ENCODE measurements at places on chromosomes 2 and 18. TPM values are rescaled to one million over a fixed set of nuclear protein-coding genes. Genes with fewer than 3 reads are reported as not detected.

The KIDINS220 gene
- 58.2 TPM for total RNA-seq

The TSHZ1 gene
- 1.3 TPM for total RNA-seq

The MGAT4A gene
- 6.0 TPM for total RNA-seq

The SMAD2 gene
- 76.6 TPM for total RNA-seq

The CROCC2 gene
- total RNA-seq, result 0.26 TPM

The STEAP3 gene
- 8.1 TPM for total RNA-seq

The CHRNG gene
- total RNA-seq, result not detected

The C2orf80 gene
- not detected for total RNA-seq

The SPC25 gene
- 0.13 TPM for total RNA-seq

The ALK gene
- not detected for total RNA-seq

The TMEM247 gene
- total RNA-seq, result not detected

The WDPCP gene
- total RNA-seq, result 3.2 TPM

The MPHOSPH10 gene
- total RNA-seq, result 11.4 TPM

The DSC2 gene
- total RNA-seq, result 49.0 TPM

The SUMO1 gene
- total RNA-seq, result 97.7 TPM

The LONRF2 gene
- total RNA-seq, result under 0.01 TPM

The LBX2 gene
- 0.77 TPM for total RNA-seq

The LCT gene
- total RNA-seq, result under 0.01 TPM

The PROM2 gene
- total RNA-seq, result 41.6 TPM

The AP1S3 gene
- total RNA-seq, result 59.5 TPM

The CYP1B1 gene
- total RNA-seq, result 36.7 TPM

The TWIST2 gene
- total RNA-seq, result 4.6 TPM

The CERKL gene
- not detected for total RNA-seq

The PXDN gene
- total RNA-seq, result 29.2 TPM

The FHOD3 gene
- total RNA-seq, result 8.8 TPM

The REG3A gene
- not detected for total RNA-seq

The FTCDNL1 gene
- total RNA-seq, result 1.0 TPM

The IKZF2 gene
- 27.4 TPM for total RNA-seq

The RAB10 gene
- total RNA-seq, result 308 TPM

The ZEB2 gene
- 0.26 TPM for total RNA-seq

The CTLA4 gene
- not detected for total RNA-seq

The DNAJC5G gene
- total RNA-seq, result not detected

The RUFY4 gene
- total RNA-seq, result not detected
